ENCODE measurements at places on chromosomes 3 and 15.

GRCh38 chr3:16441371-16441875, 72.1 kb downstream of the RFTN1 start:
- no peak for DNase-seq

GRCh38 chr3:170469151-170470062, 50.7 kb downstream of the CLDN11 start:
- no peak for DNase-seq

GRCh38 chr3:127987309-127987995, 64.8 kb upstream of the SEC61A1 start:
- DNase-seq = no peak

- no peak for DNase-seq
Measured at GRCh38 chr15:88191812-88192165, 64.8 kb downstream of the NTRK3 start.

DNA sequence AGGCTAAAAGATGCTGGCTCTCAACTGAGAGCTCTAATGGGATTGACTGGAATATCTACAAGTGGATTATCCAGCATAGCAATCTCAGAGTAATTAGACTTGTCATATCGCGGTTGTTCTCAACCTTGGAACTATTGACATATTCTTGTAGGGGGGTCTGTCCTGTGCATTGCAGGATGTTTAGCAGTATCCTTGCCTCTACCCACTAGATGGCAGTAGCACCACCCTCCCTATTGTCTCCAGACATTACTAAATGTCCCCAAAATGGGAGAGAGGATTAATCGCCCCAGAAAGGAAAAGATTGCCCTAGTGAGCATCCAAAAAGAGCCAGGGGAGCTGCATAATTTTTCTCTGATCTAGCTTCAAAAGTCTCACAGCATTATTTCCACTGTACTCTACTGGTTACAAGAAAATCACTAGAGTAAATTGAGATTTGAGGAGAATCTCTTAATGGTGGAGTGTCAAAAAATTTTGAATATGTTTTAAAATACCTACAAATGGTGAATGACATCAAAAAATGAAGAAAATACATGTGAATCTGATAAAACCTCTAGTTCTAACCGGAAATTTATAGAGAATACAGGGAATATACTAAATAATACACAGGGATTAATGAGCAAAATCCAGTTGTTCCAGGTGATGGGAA, 388.2 kb upstream of the AGTR1 start:
- DNase-seq = no peak

- DNase-seq = no peak
Measured at GRCh38 chr15:70569091-70569713, 194.2 kb downstream of the UACA start.

DNA sequence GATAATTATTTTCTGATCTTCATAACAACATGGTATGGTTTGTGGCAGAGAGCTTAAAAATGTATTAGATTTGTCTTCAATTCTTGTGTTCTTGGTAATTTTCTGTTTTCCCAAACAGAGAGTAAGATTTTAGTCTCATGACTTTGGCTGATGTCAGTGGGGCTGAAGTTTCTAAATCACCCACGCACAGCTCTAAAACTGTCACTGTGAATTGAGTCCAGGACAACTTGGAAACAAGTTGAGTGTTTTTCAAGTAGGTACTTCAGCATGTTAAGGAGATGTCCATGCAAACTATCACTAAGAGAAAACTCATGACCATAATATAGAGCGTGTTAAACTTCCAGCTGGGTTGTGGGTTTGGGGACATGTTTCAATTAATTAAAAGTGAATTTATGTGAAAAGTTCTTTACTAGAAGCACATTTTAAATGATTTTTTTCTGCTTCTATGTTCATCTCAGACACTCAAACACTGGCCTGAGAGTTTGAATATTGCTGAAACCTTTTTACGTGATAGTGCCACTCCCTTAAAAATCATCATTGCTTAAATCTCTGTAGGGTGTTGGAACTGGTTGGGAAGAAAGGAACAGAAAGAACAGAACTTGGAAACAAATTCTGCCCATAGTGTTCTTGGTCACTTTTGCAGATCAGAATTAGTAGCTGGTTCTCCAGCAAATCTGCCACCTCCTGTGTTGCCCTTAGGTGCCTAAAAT, 89.8 kb downstream of the KLHL25 start:
- no peak for DNase-seq

GRCh38 chr15:67521783-67522568, 1.0 kb downstream of the C15orf61 start:
- no peak for DNase-seq

GRCh38 chr15:72153269-72154000, 35.2 kb downstream of the SENP8 start:
- no peak for DNase-seq

GRCh38 chr3:28544831-28545230, 196.2 kb upstream of the AZI2 start:
- DNase-seq = no peak

- no peak for DNase-seq
Measured at GRCh38 chr3:106120356-106120755, 251.5 kb upstream of the CBLB start.

DNA sequence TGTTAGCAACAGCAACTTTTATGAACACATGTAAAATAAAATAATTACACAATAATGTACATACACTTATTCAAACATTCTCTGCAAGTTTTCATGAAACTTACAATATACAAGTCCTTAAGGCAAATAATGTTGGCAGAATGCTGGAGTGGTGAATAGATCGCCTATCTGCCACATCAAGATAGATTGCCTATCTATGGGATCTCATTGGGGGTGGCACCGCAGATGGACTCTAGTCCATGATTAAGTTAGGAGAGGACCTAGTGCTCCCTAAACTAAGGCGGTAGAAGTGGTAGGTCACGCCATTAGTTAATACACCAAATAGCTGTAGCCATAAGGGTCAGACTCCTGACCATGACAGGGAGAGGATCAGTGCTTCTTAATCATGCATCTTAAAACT, 315.7 kb downstream of the GBE1 start:
- DNase-seq = no peak

- DNase-seq = no peak
Measured at GRCh38 chr3:109241459-109242186, 74.7 kb downstream of the DPPA2 start.

DNA sequence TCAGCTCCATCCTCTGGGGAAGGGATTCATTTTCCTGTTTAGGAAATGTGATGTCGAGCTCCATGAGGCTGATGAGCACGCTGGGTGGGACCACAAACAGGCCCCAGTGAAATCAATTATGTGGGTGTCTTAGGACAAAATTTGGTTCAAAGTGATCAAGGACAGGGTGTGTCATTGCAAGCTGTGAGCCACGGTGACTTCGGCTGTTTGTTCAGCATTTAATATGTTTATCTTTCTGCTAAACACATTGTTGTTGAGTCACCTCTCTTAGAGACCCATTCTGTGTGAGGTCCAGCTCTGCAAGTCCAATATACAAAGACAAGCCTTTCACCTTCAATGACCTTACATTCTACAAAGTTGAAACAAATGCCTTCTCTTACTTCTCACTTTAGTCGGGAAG, 41.3 kb downstream of the SSR3 start:
- DNase-seq = no peak

DNA sequence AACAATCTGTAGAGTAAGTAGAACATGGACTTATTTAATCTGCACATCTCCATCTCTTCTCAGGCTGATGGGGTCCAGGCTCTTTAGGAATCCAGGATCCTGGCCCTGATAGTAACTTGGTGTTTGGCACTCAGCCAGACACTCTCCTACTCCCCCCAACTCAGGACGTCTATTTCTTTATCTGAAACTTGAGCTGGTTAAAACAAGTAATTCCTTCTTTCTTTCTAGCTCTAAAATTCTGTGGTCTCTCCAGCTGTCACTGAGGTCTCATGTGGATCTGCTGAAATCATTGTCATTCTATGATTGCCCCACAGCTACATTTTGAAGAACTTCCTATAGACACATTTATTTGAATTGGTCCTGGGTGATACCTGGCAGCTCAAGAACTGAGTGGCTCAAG, 59.0 kb downstream of the TP63 start:
- DNase-seq = no peak

- no peak for DNase-seq
Measured at GRCh38 chr3:81349816-81350340, 411.6 kb downstream of the GBE1 start.

GRCh38 chr3:174253940-174254339, 605.2 kb upstream of the NAALADL2 start:
- no peak for DNase-seq

DNA sequence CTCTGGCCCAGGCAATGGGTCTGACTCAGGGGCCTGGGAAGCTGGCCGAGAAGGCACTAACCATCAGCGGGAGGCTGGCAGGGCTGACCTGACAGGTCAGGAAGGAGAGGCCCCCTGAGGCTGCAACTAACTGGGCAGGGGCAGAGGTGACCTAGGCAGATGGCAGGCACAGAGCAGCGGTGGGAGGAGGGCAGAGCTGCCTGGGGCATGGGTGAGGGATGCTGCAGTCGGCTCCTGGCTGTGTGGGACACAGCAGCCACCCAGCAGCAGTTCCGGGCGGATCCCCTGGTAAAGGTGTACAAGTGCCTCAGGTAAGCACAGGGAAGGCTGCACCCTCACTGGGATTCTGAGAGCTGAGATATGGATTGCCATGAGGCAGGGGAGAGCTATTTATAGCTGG, 236.1 kb downstream of the OCA2 start:
- no peak for DNase-seq

- DNase-seq = no peak
Measured at GRCh38 chr3:44612678-44613077, 12.2 kb upstream of the ZNF197 start.

GRCh38 chr3:53805463-53806159, 40.6 kb downstream of the CHDH start:
- DNase-seq = no peak

GRCh38 chr3:153970741-153971347, 150.3 kb upstream of the ARHGEF26 start:
- no peak for DNase-seq

DNA sequence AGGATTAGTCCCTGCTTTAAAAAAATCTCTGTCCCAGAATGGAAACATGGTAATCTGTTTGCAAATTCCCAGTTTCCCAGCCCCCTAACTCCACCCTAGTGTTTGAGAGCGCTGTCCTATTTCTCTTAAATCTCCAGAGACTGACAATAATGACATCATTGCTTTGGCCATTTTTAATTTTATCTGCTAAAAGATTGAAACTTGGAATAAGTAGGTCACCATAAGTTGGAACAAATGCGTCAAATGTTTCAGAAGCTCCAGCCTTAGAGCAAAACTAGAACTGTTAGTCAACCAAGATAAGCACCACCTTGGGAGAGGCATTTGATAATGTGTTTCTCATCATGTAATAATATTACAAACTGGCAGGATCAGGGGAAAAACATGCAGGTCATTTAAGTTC, 25.7 kb upstream of the MB21D2 start:
- DNase-seq = no peak

GRCh38 chr3:57910990-57911389, 97.2 kb upstream of the FLNB start:
- no peak for DNase-seq

- no peak for DNase-seq
Measured at GRCh38 chr3:127407026-127407939, 119.4 kb upstream of the PRR20G start.

- DNase-seq = no peak
Measured at GRCh38 chr15:69456208-69457166, 3.9 kb downstream of the RPLP1 start.

DNA sequence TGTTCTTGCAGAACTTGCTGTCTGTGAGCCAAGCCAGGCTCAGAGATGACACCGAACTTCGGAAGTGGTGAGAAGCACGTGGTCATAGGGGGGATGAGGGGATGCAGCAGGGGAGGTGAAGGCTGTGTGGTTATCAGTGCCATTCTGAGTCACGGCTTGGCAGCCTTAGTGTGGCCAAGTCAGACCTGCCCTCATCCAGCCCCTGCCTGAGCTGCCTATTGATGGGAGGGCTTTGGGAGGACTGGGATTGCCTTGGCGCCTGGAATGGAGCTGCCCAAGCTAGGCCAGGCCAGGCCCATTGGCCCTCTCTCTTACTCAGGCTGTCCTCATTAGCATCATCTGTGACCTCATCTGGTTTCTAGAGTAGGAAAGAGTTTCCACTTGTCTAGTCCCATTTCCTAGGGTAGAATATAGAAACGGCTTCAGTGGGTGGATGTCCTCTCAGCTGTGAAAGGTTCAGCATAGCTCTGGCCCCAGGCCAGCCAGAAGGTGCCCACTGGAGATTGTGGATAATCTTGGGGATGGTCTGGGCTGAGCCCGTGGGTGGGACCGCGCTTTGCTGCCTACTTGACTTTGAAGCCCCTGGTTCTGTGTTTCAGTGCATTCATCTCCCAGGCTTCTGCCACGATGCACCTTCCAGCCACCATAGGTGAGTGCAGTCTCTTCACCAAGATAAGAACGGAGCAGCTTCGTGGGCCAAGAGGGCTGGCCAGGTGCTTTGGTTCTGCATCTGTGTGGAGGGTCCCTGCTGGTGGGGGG, 7.2 kb downstream of the FAH start:
- no peak for DNase-seq

- DNase-seq = no peak
Measured at GRCh38 chr3:112199622-112200316, 66.7 kb upstream of the GCSAM start.

- no peak for DNase-seq
Measured at GRCh38 chr15:44676676-44677075, 13.2 kb upstream of the SPG11 start.

- DNase-seq = no peak
Measured at GRCh38 chr3:174431717-174432116, 427.4 kb upstream of the NAALADL2 start.

GRCh38 chr3:176795891-176796290, 401.4 kb downstream of the TBL1XR1 start:
- no peak for DNase-seq

GRCh38 chr3:127136706-127137105, 56.2 kb upstream of the PRR23E start:
- no peak for DNase-seq

DNA sequence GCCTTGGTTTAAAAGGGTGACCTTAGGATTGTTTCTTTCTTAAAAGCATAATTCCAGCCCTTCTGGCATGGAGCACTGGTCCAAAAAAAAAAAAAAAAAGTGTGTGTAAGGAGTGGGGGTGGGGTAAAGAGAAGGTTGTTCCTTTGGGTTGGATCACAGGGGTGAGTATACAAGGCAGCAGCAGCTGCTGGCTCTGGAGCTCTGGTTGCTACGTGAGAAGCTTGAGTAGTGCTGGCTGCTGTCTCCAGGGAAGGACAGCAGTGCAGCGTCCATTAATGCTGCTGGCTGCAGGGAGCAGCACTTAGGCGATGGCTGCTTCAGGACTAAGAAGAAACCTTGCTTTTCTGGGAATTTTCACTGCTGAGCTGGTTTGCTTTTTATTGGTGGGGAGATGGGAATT, 2.3 kb downstream of the SETD5 start:
- DNase-seq = peak; percentile 58

GRCh38 chr3:354432-354831, 157.9 kb downstream of the CHL1 start:
- DNase-seq = no peak
